T-cell (primary cell): ENCODE measurements at places on chromosomes 4 and X.

- no peak for DNase-seq
Measured at GRCh38 chr4:160848901-160849760, 1314.7 kb downstream of the FSTL5 start.

DNA sequence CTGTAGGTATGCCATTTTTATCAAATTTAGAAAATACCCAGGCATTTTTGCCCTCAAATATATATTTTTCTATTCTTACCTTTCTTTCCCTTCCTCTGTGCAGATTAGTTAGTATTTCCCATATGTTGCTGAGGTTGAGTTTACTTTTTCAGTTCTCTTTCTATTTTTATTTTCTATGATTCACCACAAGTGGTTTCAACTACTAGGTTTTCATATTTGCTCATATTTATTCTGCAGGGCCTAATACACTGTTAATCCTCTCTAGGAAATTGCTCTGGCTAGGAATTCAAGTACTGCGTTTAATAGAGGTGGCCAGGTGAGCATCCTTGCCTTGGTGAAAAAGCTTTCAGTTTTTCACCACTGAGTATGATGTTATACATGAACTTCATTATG, 1535.3 kb upstream of the PCDH10 start:
- DNase-seq: no peak

GRCh38 chr4:81807386-81807785, 335.7 kb upstream of the RASGEF1B start:
- DNase-seq: no peak

DNA sequence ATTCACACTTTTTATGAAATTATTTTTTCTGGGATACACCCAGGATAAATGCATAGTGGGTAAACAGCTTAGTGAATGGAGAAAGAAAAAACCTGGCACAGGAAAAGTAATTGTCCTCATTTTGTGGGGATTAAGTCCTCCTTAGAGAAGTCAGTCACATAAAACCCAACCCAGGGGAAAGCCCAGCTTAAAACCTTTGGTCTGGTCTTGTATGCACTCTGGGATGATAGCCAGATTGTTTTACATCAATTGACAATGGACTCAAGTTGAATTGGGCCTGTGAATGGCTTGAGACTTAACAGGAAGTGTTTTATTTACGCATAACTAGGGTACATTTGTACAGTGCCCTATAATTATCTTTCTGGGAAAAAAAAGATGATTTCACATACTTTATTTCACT, 561.3 kb upstream of the GRIA3 start:
- DNase-seq: no peak
